ENCODE measurements at places on chromosomes 5 and 9.
A peak's percentile ranks its signal among the peaks of the same experiment; 100 is the strongest.

GRCh38 chr9:106868565-106868964, 5.6 kb downstream of the ZNF462 start:
- no peak for DNase-seq

DNA sequence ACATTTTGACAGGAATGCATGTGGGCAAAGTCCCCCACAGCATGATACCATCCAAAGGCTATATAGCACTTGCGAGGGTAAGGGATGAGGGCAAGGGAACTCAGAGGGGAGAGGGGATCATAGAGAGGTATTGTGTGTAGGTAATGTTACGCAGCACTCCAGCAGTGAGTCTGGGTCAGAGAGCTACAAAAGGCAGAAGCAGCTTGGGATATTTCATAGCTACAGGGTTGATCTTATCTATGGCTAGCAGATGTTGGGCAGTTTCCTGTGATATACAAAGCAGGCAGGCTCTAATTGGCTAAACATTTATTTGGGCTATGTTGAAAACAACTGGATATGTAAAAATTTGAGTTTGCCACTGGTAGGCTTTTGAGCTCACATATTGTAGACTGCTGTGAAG, 17.8 kb upstream of the SLCO4C1 start:
- DNase-seq, result peak; percentile 5

GRCh38 chr5:139147483-139148087, 50.6 kb downstream of the SIL1 start:
- no peak for DNase-seq

- DNase-seq, result no peak
Observed at GRCh38 chr9:96655198-96655851, at the start of gene PRXL2C. PRXL2C (minus strand) TSS chr9:96655317; CDS start chr9:96655281, 36 bp downstream.

DNA sequence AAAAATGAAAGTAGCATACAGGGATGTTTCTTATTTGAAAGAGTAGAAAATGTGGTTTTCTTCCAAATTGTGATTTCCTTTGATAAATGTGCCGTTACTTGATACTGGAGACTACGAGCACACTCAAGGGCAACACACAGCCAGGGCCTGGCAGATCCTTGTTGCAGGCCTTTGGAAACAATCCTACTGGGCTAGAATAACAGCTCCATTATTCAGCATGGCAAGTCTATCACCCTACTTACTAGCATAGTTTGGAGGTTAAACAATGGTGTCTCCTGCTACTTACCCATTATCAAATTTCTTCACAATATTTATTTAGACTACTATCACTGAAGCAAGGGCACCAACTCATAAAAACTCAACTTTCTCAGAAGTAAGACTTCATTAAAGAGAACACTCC, 140.8 kb upstream of the ZNF608 start:
- DNase-seq, result peak; percentile 18

- DNase-seq, result peak; percentile 23
Observed at GRCh38 chr5:147887026-147887627, 8.6 kb downstream of the SCGB3A2 start.

DNA sequence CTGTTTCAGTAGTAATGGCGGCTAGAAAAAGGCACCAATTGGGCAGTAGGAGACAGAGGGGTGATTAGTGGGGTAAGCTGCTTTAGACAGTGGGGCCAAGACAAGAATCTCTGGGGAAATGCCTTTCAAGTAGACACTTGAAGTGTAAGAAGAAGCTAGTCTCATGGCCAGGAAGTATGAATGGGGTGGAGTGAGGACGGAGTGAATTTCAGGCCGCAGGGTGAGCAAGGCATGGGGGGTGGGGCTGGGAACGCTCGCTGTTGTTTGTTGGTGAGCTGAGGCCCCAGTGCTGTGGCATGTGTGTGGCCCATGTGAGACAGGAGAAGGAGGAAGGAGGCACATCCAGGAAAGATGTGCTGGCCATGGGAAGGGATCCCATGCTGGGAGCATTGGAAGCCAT, 149.2 kb upstream of the NFIL3 start:
- DNase-seq, result no peak

DNA sequence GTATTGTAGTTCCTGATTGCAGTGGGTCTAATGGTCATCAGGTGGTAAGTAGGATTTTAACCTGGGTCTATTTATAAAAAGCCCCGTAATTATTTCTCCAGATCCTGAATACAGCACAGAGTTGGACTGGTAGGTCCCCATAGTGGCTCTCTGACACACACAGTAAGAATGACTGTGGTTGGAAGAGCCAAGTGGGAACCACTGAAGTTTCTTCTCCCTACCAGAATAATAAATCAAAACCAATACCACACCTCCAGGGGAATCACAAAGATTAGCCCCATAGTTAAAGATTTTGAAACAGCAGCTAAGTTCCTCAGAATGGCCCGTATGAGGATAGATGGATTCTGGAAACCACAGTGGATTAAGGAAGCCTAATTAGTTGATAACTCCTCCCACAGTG, 68.4 kb upstream of the ZFR start:
- no peak for DNase-seq

DNA sequence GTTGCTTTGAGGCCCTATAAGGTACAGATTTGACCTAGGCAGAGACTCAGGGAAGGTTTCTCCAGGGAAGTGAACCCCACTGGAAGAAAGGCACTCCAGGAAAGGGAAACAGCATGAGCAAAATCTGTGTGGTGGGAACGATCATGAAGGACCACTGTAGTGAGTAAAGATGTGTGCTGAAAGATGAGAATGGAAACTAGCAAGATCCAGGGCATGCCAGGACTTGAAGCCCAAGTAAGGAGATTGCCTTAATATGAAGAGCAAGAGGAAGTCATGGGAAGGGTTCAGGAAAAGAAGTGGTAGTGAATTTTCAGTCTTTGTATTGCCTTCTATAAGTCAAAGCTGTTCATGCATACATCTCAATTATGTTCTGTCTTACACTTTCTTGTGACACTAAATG, 55.2 kb upstream of the SLIT3 start:
- no peak for DNase-seq

DNA sequence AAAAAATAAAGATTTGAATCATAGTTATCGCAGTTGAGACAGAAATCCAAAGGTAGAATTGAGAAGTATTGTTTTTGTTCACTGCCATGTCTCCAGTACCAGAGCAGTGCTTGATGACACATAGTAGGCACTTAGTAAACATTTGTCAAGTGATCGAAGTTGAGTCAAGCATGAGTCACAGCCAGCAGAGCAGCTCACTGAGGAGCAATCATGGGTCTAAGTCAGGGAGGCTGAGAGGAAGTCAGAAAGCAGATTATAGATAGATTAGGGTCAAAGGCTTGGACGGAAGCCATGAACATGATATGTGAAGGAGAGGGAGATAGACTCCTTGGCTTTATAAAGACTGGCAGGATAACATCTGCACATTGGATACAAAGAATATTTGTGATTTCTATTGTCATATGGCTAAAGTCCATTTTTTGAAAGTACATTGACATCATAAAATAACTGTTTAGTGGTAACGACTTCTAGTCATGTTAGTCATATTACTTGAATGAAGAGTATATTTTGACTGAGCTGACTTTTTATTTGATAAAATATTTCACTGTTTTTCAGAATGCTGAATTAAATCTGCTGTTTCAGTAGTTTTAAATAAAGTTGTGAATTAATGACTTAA, 168.5 kb downstream of the RAB3C start:
- DNase-seq, result no peak

- DNase-seq, result no peak
Observed at GRCh38 chr5:74801941-74802340, 34.9 kb downstream of the NSA2 start.

DNA sequence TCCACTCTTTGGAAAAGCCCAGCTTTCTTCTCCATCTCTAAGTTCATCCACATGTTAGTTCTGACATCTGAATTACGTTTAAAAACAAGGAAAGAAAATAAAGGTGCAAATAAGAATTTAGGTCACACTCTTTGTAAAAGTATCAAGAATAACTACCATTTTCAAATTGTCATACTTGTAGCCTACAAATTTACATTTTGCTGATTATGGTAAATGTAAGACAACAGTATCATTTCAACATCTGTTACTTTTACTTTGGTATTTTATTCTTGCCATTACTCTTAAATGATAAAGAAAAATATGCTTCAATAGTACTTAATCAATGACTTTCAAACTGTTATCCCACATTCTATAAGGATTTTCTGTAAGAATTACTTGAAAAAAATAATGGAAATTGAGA, 9.8 kb upstream of the PURA start:
- DNase-seq, result no peak

- no peak for DNase-seq
Observed at GRCh38 chr5:158382473-158382872, 523.5 kb upstream of the CLINT1 start.

GRCh38 chr5:1801967-1802295, 724 bp downstream of the NDUFS6 start:
- peak; percentile 51 for DNase-seq

GRCh38 chr5:95611396-95611795, 8.5 kb upstream of the GPR150 start:
- no peak for DNase-seq
